ENCODE measurements at places on chromosomes 5 and 9.
A peak's percentile ranks its signal among the peaks of the same experiment; 100 is the strongest.

- no peak for DNase-seq
These were observed 13.6 kb upstream of the SPARC start for GRCh38 chr5:151700296-151700695.

GRCh38 chr5:5419291-5420210 is 2.9 kb upstream of the ICE1 start:
- no peak for DNase-seq

DNA sequence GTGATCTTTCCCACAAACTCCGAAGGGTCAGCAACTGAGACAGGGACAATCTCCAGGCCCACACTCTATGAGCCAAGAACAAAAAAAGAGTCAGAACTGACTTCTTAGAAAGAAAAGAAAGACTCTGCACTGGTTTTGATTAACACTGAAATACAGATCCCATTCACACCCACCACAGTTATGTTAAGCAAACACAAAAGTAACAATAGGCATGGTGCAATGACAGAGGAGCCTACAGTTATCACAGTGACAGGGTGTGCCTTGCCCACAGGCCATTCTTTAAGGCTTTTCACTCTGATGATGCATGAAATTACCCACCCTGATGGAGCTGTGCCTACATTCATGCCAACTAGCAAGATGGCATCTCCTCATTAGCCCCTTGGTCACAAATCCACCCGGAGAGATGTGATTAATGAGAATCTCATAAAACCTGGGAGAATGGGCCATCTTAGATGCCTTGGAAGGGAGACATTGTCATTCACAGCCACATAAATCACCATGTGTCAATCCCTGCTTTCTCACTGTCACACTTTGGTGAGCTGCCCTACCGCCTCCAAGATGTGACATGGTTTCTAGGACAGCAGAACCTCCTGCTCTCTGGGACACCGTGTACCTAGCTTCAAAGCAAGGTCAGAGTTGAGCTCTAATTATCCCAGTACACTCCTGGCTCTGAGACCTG is 27.6 kb upstream of the FSTL4 start:
- DNase-seq = no peak

DNA sequence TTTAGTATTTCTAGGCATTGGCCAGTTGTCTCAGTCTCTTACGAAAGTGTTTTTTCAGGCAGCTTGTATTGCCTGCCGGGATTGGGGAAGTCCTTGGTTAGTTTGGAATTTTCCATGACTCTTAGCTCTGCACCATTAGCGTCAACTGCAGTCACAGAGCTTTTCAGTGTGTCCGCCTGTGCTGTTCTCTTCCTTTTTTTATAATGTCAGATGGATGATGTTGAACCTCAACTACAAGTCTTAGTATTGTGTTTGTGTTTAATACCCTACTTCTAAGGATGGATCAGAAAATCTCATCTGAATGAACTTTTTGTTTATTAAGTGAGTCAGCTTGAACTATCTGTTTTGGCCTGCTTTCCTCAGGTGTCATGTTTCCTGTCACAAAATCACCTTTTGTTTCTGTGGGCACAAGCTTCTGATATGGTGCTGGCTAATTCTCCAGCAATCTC is 33.1 kb downstream of the ATP6V0E1 start:
- no peak for DNase-seq

DNA sequence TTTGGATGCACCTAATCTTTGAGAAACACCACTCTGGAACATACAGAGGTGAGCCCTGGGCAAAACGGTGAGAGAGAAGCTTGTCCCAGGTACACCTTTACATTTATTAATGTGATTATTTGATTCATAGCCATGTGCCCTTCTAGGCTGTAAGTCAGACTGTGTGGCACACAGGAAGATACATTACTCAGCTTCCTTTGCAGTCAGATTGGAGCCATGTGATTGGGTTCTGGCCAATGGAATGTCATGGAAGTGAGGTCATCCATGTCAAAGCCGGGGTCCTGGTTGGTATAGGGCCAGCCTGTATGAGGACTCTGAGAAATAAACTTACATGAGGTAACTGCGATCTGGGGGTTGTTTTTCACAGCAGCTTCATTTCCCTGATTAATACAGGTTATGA is 106.8 kb upstream of the CD180 start:
- no peak for DNase-seq

GRCh38 chr5:10989577-10990263 is 228.7 kb upstream of the DAP start:
- DNase-seq = no peak

DNA sequence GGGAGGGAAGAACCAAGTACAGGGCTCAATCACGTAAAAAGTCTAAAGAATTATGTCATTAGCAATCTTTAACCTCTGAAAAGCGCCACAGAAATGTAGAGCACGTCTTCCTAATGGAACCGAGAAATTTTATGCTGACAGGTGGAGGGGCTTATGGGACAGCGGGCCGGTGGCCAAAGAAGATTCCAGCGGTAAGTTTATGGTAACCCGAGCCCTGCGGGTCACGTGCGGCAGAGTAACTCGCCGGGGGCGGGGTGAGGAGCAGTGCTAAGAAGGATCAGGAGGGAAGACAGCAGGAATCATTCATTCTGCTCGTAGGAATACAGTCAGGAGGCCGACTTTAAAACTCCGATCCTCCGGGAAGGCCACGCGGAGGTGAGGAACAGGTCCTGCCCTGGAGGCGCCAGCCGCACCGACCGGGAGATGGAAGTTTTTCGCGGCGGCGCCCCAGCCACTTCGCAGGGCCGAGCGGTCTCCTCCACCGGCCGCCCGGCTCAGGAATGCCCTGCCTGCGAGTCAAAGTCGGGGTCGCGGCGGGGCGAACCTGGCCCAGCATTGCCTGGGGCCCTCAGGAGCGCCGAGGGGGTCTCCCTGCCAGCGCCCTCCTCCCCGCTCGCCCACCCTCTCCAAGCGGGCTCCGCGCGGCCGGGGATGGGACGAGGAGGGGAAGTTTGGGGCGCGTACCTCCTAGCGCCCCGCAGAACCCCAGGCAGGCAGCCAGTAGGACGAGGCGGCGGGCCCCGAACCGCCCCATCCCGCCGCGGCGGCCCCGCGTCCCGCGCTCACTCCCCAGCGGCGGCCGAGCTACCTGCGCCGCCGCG is 101.8 kb downstream of the ESM1 start:
- no peak for DNase-seq

- DNase-seq = no peak
These were observed 10.7 kb upstream of the STK32A start for GRCh38 chr5:147223948-147224791.

GRCh38 chr9:14441976-14442651 is 128.2 kb upstream of the NFIB start:
- DNase-seq = no peak

GRCh38 chr5:5380298-5380697 is 42.2 kb upstream of the ICE1 start:
- DNase-seq = no peak

- no peak for DNase-seq
These were observed 90.3 kb downstream of the SH3GL2 start for GRCh38 chr9:17669206-17669605.

- DNase-seq = peak; percentile 42
These were observed 1.5 kb downstream of the SMARCA2 start for GRCh38 chr9:2016408-2017330.

- DNase-seq = no peak
These were observed 761 bp upstream of the DNAJC25 start for GRCh38 chr9:111630182-111630963.

DNA sequence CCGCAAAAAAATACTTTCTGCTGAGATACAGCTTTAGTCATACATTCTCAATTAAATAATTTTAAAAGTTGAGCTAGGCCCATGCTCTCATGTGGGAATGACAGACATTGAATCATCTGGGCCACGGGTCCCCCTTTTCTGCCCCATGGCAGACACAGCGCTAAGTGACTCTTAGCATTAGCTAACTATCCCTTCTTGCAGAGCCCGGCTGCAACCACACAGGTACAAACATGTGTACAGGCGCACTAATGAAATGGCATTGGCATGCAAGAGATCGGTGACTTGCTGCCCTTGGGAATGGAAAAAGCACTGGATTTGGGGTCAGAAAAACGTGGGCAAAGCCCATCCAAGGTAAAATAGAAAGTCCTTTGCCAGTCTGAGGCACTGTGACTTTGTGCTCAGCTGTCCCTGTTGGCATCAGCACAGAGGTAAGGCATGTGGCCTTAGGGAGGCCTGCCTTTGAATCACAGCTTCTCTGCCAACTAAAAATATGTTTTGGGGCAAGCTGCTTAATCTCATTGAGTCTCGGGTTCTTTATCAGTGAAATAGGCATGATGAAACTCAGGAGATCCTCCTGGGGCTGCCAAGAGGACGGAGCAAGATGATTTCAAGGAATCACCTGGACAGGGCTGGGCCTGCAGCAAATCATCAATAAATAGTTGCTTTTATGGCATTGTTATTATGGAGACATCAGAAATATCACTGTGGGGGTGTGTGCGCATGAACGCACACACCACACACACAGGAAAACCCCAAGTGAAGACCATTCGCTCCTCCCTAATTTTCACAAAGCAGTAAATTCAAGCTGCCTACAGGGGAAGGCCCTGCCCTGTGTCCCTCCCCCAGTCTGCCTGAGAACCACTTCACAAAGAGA is 54.2 kb downstream of the WHRN start:
- DNase-seq = no peak

- DNase-seq = no peak
These were observed 353.3 kb downstream of the GADD45G start for GRCh38 chr9:89958086-89958485.

Measured in stimulated activated effector memory CD8-positive, alpha-beta T cell treated with anti-CD3 and anti-CD28 coated beads, Interleukin-12 subunit alpha, Interleukin-12 subunit beta, amount 100 ng/mL, for 72 hours (primary cell).